RKO (cell line): ENCODE measurements at places on chromosomes 7 and 10.
A peak's percentile ranks its signal among the peaks of the same experiment; 100 is the strongest.

DNA sequence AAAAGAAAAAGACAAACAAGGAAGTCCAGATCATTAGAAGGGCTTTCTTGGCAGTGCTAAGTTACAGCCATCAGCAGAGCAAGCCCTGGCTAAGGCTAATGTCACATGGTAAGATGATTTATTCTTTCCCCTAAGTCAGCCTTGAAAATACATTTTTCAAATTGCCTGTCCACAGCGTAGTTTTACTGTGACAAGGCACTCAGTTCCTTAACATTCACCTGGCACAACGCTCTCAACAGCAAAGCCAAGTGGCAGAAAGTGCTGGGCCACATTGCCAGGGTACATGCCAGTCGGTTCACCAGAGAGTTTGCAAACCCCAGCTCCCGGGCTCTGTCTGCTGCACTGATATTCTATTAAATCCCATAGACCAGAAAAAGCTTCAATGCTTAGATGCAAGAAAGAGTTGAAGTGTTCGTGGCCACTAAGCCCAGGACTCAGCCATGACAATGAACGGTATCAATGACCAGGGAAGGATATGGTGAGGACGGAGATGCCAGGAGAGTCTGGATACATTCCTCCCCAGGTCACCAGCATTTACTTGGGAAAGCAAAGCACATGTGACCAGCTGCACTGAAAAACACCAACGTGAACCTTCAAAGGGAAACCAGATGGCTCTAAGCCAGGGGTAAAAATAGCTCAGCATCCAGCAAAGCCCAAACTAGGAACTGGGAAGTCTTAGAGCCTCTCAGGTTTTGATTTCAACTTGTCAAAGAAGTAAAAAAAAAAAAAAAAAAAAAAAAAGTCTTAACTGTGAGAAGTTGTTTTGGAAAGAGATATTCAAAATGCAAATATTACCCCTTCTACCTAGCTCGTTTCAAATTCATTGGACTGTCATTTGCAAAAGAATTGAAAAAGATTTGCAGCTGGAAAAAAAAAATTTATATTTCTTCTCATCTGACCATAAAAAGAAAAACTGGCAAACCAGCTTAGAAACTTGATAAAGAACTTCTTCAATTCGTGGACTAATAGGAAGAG is 23.9 kb upstream of the MPP7 start:
- no peak for DNase-seq

- peak; percentile 88 for DNase-seq
These were observed 73.6 kb downstream of the OTUD1 start for GRCh38 chr10:23512355-23513058.

- no peak for DNase-seq
These were observed 13.5 kb downstream of the GCK start for GRCh38 chr7:44175730-44176129.

GRCh38 chr10:74674927-74675326 is 151.5 kb upstream of the KAT6B start:
- DNase-seq: no peak

DNA sequence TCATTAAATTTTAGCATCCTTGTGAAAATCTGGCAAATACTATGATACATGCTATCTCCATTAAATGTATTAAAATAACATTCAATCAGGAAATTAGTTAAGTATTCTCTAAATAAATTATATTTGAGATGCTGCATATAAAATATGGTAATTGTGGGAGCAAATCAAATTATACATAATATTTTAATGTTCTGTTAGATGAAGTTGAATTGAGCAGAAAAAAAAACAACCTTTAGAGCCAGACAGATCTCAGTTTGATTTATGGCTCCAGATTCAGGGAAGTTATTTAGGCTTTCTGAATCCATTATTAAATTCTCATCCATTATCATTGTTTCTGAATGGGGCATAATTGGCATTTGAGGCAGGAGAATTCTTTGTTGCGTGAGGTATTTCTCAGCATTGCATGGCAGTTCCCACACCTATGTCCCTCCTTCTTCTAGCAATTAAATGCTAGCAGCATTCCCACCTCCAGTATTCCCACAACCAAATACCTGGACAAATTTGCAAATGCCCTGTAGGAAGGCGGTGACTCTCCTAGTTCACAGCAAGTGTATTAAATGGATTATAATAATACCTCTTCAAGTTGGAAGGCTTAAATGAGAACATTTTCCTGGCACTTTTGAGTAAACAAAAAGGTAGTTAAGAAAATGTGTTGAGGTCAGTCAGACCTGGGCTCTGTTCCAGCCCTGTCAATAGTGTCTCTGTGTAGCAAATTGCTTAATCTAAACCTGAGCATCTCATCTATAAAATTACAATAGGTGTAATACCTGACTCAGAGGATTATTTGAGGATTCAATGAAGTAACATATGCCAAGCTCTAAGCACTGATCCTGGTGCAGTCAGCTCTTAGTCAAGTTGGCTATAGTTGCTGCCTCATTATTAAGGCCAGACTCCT is 108.9 kb downstream of the RNLS start:
- DNase-seq: no peak

- DNase-seq: peak; percentile 55
These were observed 12.0 kb downstream of the IFRD1 start for GRCh38 chr7:112462236-112462635.

- no peak for DNase-seq
These were observed 134.8 kb downstream of the PCDH15 start for GRCh38 chr10:54666192-54666591.
